ENCODE measurements at places on chromosomes 6 and 20.
A peak's percentile ranks its signal among the peaks of the same experiment; 100 is the strongest.

- no peak for DNase-seq
These were observed at the start of gene OVOL2 for GRCh38 chr20:18057101-18057993. Gene OVOL2, minus strand, starts transcription at chr20:18057916. Its CDS starts 282 bp downstream, at chr20:18057634.

DNA sequence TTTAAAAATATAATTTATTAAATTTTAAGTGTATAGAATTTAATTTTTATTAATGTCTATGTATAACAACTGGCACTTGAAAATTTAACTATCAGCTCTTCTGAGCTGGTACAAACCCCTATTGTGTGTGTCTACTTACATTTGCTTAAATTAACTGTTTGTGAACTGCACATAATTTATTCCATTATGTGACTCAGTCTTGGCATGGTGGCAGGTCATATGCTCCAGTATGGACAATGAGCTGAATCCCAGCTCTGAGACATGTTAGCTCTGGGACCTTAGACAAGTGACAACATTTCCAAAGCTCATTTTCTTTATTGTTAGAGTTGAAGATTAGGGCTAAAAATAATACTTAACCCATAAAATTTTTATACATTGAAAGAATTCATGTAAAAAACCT, 526.1 kb upstream of the MARCKS start:
- DNase-seq, result no peak

DNA sequence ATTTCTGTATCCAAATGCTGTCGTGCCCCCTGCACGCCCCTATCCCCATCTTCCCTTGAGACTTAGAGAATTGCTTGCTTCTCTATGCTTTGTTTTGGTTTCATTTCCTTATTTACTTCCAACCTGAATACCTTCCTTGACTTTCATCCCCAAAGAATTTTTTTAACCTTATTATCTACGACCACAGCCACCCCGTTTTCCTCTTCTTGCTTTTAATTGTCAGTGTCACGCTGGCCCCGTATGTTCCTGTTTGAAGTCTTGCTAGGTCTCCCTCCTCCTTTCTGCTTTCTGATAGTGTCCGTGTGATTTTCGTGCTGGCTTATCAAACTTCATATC, 40.1 kb downstream of the RNF217 start:
- no peak for DNase-seq

DNA sequence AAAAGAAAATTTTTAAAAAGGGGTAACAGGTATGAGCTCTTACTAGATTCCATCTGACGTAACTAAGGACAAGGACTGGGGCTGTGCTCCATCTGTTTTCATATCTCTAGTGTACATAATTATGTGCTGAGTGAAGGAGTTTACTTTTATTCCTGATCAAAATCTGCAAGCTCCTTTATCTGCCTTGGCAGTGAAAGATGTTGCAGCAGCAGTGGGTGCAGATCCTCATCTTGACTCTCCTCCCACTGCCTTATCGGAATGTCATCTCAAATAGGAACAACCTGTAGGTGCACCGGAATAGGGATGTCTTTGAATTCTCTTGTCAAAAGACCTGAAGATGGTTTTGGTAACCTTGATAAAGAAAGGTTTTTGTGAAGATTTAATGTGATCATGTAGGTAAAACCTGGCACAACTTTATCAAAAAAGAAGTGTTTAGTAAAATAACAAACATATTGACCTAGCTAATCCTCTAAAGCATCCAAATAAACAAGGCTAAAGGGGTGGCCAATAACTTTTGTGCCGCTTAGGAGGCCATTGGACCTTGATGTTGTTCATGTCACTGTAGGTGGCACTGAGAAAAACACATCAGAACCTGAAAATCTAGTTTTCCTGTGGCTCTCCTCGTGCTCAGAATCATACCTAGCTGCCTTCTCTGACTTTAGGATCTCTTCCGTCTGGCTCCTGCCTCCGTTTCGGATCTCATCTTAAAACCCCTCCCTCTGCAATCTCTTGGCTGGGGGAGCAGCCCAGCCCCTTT, 19.0 kb upstream of the SLC16A10 start:
- no peak for DNase-seq

GRCh38 chr6:12548526-12548925, 168.0 kb upstream of the PHACTR1 start:
- DNase-seq, result no peak

GRCh38 chr20:1876217-1876921, 18.8 kb upstream of the SIRPA start:
- DNase-seq, result no peak

DNA sequence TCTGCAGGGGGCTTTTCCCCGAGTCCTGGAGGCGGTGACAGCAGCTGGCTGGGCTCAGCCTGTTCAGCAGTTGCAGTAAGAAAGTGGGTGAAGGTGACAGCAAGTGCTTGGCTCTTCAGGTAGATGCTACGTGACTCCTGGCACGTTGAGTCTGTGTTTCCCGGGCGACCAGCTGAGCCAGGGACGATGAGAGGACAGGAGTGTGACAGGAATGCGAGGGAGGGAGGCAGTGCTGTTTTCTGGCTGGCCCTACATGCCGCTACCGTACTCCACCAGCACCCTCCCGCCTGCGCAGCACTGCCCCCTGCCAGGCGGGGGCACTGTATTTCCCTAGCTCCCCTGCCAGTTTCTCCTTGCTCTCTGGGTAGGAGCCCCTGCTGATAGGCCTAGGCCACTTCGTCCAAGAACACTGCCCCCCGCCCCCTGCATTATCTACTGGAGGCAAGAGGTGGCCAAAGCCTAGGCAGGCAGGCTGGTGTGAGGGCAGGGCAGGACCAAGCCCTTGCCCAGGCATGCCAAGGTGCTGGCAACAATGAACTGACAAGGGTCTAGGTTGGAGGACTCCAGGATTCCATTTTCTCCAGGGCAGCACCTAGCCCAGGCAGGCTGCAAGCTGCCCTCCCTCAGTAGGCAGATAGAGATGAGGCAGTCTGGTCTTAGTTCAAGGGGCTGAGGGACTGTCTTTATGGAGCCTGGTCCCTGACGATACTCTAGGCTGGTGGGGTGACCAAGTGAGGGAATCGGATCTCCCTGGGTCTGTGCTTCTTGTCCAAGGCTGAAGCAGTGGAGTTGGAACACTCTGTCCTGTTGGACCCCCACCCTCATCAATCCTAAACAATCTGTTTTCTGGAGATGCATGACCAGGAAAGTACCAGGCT, 19.2 kb downstream of the MRPS18A start:
- DNase-seq, result peak; percentile 10

- DNase-seq, result no peak
These were observed 104.0 kb upstream of the MAN1A1 start for GRCh38 chr6:119453242-119454200.

- no peak for DNase-seq
These were observed 1.6 kb downstream of the PSMB9 start for GRCh38 chr6:32855467-32856174.

- DNase-seq, result no peak
These were observed 57.2 kb downstream of the IL20RA start for GRCh38 chr6:136987526-136987925.

GRCh38 chr6:31882344-31882743, 3.5 kb upstream of the SLC44A4 start:
- DNase-seq, result no peak

- no peak for DNase-seq
These were observed 166.5 kb upstream of the MYLIP start for GRCh38 chr6:15962449-15962764.

GRCh38 chr6:43457643-43458042, 2.3 kb upstream of the DLK2 start:
- DNase-seq, result no peak

DNA sequence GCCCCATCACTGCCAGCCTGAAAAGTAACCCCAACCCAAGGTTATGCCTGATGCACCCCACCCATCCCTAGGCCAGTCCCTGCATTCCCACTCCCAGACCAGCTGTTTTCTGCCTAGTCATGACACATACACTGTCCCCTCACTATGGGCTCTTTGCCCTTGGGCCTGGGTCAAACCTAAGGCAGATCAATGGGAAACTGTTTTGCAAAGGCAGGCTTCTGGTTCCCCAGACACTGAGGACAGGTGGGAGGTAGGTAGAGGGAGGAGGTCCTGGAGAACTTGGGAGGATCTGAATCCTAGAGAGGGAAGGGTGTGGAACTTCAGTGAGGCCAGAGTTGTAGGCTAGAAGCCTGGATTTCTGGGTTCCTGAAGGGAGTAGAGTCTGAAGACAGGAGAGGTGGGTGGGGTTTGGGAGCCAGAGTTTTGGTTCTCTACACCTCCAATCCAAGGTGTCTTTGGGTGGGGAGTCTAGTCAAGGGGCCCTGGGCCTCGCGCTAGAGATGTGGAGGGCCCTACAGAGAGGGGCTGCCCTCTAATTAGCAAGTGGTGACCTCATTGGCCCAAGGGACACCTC, 2.0 kb downstream of the CLIC1 start:
- no peak for DNase-seq

DNA sequence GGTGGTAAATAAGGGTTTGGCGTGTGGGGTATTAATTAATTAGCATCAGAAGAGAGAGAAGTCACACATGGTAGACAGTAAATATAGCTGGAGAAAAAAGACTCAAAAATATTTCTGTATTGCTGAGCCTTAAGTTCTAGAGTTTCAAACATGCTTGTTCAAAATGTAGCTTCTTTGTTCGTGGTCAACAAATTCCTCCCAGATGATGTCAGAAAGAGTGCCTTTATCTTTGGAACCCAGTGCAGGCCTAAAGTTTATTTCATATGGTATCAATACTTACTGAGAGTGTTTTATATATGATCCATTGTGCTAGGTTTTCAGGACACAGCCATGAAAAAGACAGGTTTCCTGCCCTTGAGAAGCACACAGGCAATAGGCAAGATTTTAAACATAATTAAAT, 18.3 kb downstream of the MARCKS start:
- DNase-seq, result no peak

DNA sequence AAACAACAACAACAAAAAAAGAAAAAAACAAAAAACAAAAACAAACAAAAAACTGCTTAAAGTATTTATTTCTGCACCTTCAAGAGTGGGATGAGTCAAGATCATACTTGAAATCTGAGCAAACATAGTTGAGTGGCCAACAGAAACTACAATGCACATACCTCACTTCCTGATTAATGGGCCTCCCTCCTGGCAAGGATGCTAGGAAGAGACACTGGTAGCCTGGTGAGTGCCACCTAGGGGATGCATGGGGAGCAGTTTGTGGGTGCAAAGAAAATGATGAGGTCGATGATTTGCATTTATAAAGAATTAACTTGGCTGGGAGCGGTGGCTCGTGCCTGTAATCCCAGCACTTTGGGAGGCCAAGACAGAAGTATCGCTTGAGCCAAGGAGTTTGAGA, 808.1 kb downstream of the MAFB start:
- DNase-seq, result no peak

- no peak for DNase-seq
These were observed at the start of gene CALHM5 for GRCh38 chr6:116511424-116512110. Gene CALHM5, plus strand, starts transcription at chr6:116511639. Its CDS starts 58 bp downstream, at chr6:116511697.

DNA sequence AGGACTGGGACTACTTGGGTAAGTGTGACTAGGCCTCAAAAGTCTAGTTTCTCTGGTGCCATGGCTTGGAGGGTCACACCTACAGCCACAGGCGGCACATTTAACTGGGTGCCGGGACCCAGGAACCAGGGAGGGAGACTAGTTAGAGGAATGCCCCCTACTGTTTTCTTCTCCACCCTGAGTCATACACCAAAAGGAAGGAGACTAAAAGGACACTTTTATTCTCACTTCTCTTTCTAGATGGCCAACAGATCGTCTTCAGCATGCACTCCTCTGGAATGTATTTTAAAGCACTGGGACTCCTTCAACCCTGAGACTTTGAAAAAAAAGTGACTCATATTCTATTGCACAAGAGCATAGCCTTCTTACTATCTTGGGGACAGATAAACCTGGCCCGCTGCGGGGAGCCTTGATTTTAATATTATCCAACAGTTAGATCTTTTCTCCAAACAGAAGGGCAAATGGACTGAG, 33.4 kb downstream of the PLN start:
- no peak for DNase-seq

GRCh38 chr6:137957471-137957870, 90.4 kb downstream of the TNFAIP3 start:
- no peak for DNase-seq

- no peak for DNase-seq
These were observed 1.6 kb downstream of the TRDN start for GRCh38 chr6:123635144-123635543.

DNA sequence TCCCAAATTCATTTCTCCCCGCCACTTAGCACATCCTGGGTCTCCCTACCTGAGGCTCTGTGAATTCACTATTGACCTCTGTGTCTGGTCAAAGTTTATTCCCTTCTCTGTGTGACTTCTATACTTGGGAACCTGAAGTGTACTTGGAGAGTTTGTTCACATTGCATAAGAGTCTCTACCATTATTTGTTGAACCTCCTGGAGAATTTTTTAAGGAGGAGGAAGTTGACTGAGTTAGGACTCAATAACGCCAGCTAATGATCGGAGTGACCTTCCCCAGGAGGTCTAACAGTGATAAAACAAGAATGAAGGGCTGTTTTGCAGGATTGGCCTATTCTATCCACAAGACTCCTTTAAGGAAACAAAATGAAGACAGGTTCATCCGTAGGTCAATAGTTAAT, 23.6 kb downstream of the STMND1 start:
- DNase-seq, result no peak

DNA sequence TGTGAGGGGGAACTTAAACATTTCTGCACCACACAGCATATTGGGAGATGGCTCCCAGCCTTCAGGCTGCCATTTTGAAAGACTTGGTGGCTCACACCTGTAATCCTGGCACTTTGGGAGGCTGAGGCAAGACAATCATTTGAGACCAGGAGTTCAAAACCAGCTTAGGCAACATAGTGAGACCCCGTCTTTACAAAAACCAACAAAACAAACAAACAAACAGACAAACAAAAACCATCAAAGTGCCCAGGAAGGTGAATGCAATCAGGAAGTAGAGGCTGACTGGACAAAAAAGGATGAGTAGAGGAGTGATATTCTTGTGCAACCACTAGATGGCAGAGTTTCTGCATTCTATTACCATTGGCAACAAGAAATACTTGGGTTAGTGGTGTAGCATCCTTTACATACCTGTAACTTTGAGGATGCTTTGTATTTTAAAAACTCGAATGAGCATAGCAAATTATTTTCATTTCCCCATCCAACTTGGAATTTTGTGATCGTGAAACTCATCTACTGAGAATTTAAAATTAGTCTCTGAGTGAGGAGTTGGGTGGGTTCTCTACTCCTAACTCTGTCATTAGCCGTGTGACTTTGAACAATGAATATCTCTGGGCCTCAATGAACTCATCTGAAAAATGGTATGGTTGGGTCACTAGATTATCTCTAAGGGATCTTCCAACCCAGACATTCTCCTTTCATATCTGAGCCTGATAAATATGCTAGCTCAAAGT, 84.4 kb downstream of the CRYBG1 start:
- DNase-seq, result no peak

Measured in stimulated activated CD8-positive, alpha-beta memory T cell treated with anti-CD3 and anti-CD28 coated beads, Interleukin-4, amount 100 ng/mL, for 1 hour (primary cell).